Kasumi-1 (cell line): ENCODE measurements at places on chromosomes 7 and 10.

- DNase-seq = no peak
These were observed 355.6 kb upstream of the NUPR2 start for GRCh38 chr7:56471811-56472210.

DNA sequence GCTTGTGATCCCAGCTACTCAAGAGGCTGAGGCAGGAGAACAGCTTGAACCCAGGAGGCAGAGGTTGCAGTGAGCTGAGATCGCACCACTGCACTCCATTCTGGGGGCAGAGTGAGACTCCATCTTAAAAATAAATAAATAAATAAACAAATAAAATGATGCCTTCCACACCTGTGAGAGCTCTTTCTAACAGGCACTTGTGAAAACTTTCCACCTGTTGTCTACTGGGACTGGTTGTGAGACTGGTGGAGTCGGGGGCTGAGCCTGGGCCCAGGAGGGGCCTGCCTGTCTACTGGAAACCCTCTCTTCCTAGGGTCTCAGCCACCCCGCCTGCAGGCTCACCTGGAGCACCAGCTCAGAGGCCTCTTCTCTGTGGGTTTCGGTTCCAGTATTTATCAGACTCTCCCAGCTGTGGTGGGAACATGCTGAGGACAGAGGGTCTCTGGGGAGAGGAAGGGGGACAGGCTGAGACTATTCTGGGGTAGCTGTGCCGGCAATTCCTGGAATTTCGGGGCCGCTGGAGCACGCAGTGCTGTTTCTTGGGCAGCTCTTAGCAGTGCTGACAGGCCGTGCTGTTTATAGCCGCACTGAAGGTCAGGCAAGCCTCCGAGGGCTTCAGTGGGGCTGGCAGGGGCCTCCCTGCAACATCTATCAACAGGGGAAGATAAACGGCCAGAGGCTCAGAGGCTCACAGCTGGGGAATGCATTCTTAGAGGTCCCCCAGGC, 3.8 kb downstream of the LDB3 start:
- no peak for DNase-seq

- no peak for DNase-seq
These were observed 14.1 kb downstream of the CXCL12 start for GRCh38 chr10:44370731-44371248.

- no peak for DNase-seq
These were observed 47.1 kb upstream of the DYNC1I1 start for GRCh38 chr7:95725205-95725604.

DNA sequence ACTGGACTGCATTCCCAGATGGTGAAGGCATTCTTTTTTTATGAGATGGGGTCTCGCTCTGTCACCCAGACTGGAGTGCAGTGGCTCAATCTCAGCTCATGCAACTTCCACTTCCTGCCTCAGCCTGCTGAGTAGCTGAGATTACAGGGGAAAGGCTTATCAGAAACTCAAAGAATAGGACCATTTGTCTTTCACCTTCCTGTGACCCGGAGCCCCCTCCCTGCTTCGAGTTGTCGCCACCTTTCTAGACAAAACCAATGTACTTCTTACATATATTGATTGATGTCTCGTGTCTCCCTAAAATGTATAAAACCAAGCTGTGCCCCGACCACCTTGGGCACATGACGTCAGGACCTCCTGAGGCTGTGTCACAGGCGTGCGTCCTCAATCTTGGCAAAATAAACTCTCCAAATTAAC, 1.8 kb upstream of the METTL27 start:
- DNase-seq = no peak

- DNase-seq = no peak
These were observed 18.3 kb downstream of the TACR2 start for GRCh38 chr10:69398466-69398865.

DNA sequence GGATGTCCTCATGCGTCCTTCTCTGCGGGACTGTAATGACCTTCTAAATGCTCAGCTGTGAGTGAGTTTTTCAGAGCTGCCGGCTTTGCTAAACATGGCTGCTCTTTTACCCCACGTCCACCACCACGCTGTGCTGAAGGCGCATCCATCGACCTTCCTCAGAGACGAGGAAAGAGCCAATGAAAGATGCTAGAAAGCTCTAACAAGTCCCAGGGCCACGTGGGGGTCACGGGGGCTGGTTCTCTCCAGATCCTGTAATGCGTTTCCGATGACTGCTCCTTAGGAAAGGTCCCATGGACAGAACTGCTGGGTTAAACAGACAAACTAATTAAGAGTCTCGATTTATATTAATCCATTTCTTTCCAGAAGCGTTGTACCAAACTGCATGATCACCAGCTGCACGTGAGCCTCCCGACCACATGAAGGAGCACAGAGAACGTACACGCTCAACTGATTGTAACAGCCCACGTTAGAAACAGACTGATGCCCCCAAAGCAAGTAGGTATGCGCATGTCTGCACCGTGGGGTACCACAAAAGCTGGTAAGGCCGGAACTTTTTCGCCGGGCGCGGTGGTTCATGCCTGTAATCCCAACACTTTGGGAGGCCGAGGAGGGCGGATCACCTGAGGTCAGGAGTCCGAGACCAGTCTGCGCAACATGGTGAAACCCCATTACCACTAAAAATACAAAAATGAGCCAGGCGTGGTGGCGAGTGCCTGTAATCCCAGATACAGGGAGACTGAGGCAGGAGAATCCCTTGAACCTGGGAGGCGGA, 109.6 kb downstream of the TCERG1L start:
- DNase-seq = no peak

DNA sequence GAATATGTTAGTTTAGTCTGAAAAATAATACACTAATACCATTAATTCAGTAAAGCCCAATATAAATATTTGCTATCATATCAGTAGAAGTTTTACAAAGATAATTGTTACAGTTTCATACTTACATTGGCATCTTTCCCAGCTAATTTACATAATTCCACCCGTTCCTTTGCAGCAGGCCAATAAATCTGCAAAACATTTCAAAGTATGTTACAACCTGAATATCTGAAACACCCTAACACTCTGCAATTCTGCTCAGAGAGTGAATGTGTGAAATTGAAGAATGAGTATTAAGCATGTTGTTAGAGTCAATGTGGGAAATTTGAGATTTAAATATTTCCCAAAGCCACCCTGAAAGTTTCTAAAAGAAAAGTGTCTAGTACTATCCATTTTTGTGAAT, 105.5 kb downstream of the SEMA3D start:
- DNase-seq = no peak

DNA sequence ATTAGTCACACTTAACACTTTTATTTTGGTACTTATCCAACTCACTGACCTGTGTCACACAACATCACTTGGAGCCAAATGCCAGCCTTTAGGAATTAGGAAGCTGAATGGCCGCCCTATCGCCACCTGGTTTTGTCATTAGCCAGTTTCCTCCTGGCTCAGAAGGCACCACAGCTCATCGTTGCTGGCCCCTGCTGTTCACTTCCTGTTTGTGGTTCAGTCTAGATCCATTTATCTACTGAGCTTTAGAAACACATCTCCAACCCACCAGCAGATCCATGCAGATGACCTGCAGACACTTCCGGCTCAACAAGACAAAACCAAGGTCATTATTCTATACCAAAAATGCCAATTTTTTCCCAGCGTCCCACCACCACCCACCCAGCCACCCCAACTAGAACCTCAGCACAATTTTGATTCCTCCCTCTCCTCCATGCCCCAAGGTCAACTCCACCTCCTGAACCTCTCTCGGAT, 193.5 kb upstream of the NEBL start:
- DNase-seq = peak; percentile 21

- DNase-seq = peak; percentile 58
These were observed 70.8 kb downstream of the SGMS1 start for GRCh38 chr10:50552771-50553535.

GRCh38 chr10:62926407-62926806, 110.2 kb upstream of the EGR2 start:
- DNase-seq = no peak
